ENCODE measurements at places on chromosomes 12 and 14.

- DNase-seq: no peak
Measured at GRCh38 chr12:132190834-132191500, 46.7 kb downstream of the NOC4L start.

GRCh38 chr12:7282844-7283243 lies 21.0 kb upstream of the ACSM4 start:
- no peak for DNase-seq

- peak; percentile 26 for DNase-seq
Measured at GRCh38 chr12:123242116-123242904, 9.1 kb downstream of the MTRFR start.

DNA sequence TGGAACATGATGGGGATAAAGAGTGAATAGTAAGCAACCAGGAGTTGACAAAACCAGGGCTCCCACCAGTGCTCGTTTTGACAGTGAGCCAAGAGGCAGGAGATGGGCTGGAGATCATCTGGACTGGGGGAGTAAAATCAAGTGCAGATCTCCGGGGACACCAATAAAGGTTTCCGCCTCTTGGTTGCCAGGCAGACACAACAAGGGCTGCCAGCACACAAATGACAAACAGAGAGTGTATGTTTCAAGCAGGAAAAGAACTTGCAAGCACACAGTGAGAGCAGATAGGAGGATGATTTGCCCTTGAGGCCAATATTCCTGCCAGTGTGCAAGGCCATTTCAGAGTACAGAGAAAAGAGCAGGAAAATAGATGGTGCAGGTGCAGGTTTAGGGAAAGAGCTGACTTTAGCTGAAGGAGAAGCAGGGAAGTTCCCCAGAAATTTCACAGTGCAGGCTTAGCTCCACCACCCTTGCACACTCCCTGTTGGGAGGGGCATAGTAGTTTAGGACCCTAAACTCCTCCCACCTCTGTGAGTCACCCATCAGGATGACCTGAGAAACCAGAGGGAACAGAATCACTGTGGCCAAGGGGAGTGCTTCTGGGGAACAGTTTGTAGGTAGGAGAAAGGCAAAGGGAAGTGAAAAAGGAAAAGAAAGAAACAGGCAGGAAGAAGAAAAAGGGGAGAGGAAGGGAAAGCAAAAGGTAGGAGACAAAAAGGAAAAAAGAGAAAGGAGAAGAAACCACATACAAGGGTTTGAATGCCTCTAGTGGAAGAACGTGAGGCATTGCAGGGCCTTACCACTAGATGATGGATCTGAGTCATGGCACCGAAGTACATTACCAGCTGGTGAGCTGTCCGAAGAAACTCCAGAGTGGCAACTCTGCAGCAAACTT lies 404.4 kb downstream of the SLC6A15 start:
- DNase-seq: no peak

- DNase-seq: no peak
Measured at GRCh38 chr12:95051241-95051640, 22.2 kb downstream of the NR2C1 start.

DNA sequence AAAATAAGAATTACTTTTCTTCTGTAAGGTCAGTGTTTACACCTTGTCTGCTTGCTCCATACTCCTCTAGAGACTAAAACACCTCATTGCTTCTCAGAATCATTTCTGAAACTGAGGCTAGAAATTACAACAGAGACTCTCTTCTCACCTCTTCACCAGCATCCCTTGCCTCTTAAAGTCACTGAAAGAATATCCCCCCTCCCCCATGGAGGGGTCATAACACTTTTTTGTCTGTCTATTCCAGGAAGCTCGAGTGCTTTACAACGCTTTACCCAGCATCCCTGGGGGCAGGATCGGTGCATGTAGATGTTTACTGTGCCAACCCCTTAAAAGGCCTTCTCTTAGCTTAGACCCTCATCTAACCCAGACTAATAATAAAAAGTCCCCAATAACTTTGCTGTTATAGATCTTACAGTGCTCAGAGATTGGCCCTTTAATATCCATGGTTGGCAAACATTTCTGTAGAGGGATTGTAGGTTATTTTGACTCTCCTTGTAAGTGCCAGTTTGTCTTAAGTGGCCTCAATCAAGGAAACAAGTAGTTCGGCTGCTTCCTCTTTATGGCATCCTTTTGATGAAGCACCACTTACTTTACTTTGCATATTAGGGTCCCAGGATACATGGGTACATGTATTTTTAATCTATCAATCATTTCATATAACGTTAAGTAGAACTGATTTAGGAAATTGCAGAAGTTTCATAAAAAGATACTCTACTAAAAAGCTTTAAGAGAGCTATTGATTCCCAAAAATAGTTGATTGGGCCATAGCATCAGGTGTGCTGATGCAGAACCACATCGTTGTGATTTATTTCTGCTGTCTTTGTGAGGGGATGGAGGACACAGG lies 29.3 kb downstream of the PRKCH start:
- DNase-seq: peak; percentile 42

GRCh38 chr12:88743946-88744685 lies 163.8 kb upstream of the KITLG start:
- no peak for DNase-seq

- DNase-seq: no peak
Measured at GRCh38 chr14:66724996-66725395, 217.0 kb downstream of the GPHN start.

- no peak for DNase-seq
Measured at GRCh38 chr12:19547271-19547671, 108.0 kb downstream of the AEBP2 start.

GRCh38 chr12:118061873-118062843 lies 1.2 kb upstream of the WSB2 start:
- no peak for DNase-seq

DNA sequence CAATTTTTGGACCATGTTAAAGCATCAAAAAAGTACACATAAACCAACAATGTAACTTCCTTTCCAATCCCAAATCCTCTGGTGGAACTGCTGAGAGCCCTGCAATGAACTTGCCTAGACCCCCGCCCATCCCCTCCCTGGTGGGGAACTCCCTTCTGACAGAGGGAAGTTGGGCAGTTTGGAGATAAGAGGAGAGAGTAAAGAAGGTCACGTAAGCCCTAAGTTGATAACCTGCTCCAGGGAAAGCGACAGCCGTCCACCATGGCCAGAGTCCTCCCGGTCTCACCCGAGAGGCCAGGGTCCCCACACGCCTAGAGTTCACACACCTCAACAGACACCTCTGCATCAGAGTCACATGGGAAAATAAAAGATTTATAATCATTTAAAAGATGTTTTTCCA lies 138.7 kb downstream of the EGLN3 start:
- no peak for DNase-seq

DNA sequence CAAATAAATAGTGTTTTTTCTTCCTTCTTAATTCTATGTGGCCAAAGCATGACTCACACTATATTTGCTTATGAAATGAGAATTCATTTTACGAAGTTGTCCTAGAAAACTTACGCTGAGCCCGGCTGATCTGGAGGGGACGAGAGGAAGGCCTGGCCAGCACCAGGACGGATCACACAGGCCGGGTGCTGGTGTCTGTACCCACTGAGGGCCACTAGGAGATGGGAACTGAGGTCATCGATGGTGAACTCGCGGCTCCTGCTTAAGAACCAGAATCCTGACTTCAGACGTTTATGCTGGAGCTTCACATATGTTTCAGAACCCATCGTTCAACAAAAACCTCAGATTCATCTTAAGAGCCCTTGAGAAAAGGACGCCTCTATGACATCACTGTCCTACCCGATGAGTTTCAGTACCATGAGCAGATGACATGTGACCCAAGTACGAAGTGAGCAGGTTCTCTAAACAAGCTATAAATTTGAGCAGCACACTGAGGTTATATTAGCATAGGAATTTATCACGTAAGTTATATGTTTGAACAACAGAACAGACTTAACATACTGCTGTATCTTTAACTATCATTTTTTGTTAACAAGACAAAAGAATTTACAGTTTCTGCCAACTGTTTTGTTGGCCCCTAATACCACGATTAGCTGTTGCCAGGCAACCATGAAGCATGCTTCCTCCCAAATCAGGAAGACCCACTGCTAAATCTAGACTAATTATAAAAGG lies 111.9 kb downstream of the FOXN3 start:
- peak; percentile 56 for DNase-seq

DNA sequence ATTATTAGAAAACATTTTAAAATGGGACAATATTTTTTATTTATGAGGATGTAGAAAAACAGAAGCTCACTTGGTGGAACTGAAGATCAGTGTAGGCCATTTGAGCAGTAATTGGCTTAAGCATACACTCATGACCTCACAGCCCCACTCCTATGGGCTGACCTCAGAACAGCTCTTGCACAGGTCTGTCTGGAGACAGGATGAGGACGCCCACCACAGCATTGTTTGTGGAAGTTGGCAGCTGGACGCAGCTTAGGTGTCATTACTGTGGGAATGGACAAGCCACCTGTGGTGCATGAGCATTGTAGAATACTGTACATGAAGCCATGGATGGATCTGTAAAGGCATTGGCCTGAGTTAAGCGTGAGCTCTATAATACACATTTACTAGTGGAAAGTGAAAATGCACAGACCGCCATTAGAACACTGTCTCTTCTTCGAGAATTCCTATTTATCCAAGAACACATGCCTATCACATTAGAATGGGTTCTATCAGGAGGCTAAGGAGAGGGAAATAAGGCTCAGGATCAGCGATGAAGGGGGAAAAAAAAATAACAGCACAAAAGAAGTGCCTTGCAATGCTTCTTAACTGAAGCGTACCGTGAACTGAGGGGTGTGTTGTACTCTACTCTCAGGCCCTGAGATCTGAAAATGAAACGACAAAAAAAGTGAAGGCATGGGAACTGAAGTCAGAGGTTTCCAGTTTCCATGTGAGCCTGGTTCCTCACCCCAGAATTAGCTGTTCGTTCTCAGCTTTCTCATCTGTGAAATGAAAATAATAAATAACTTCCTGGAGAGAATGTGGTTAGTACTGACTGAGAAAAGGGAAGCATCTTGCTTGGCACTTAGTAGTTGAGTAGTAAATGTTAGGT lies 33.6 kb downstream of the KCNA1 start:
- DNase-seq: no peak

- no peak for DNase-seq
Measured at GRCh38 chr12:102374190-102374589, 106.2 kb downstream of the IGF1 start.

DNA sequence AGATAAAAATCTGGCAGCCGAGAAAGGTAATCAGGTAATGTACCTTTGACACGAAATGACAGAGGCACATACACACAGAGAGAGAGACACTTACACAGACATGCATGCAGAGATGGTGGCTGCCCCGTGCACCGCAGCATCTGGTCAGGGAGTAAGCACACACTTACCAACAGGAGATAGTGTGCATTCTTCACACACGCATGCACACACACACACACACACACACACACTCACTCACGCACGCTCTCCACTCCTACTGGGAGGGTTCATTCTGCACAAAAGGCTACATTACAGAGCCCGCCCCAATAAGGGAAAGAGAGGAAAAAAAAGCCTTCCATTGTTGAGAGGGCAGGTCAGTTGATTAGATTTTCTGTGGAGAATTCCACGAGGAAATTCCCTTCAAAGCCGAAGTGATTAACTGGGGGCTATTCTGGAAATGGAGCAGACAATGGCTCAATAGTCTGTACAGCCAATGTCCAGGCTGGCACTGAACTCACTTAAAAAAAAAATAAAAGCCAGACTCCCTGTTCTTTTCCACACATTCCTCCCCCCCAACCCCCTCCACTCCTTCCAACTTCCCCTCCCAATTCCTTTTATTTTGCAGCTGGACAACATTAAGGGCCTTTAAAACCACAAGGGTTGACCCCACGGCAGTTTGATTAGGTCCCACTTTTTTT lies 1.4 kb upstream of the SOX5 start:
- no peak for DNase-seq

GRCh38 chr14:100578552-100578951 lies 8.7 kb downstream of the BEGAIN start:
- DNase-seq: no peak

- no peak for DNase-seq
Measured at GRCh38 chr14:79543967-79544697, 667.2 kb downstream of the DIO2 start.

- DNase-seq: no peak
Measured at GRCh38 chr12:72829838-72830237, 557.7 kb downstream of the TRHDE start.

DNA sequence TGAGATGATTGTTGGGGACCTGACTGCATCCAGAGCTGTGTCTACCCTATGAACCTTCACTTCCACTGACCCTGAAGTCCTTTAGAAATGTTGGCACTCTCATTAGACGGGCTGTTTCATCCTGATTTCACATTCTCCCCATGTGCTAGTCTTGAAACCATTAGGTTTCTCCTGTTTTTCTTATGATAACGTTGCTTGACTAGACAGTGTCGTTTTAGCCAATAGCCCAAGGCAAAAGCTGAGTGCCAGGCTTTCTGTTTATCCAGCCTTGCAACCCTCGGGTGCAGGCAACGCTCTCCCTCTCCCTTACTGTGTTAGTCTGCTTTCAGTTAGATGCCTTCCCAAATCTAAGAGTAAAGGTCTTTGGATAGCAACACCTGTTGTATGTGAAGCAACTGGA lies 30.1 kb downstream of the DACT1 start:
- no peak for DNase-seq

- DNase-seq: no peak
Measured at GRCh38 chr12:72753571-72753970, 481.4 kb downstream of the TRHDE start.

All from CD4-positive, alpha-beta T cell (primary cell).